ENCODE measurements at places on chromosomes 11 and 22. TPM values are rescaled to one million over a fixed set of nuclear protein-coding genes. Genes with fewer than 3 reads are reported as not detected.

- DNase-seq, result no peak
- peaks cover 20% of the 10 kb centered on the region for H3K36me3 ChIP-seq
- no peak overlapping the region for H3K4me3 ChIP-seq
- peaks cover 23% of the 10 kb centered on the region for H3K27me3 ChIP-seq
- peaks cover 38% of the 10 kb centered on the region for H3K4me1 ChIP-seq
- H3K27ac ChIP-seq, result no peak overlapping the region
Observed at GRCh38 chr22:36904260-36904880, 9.1 kb upstream of the CSF2RB start.

DNA sequence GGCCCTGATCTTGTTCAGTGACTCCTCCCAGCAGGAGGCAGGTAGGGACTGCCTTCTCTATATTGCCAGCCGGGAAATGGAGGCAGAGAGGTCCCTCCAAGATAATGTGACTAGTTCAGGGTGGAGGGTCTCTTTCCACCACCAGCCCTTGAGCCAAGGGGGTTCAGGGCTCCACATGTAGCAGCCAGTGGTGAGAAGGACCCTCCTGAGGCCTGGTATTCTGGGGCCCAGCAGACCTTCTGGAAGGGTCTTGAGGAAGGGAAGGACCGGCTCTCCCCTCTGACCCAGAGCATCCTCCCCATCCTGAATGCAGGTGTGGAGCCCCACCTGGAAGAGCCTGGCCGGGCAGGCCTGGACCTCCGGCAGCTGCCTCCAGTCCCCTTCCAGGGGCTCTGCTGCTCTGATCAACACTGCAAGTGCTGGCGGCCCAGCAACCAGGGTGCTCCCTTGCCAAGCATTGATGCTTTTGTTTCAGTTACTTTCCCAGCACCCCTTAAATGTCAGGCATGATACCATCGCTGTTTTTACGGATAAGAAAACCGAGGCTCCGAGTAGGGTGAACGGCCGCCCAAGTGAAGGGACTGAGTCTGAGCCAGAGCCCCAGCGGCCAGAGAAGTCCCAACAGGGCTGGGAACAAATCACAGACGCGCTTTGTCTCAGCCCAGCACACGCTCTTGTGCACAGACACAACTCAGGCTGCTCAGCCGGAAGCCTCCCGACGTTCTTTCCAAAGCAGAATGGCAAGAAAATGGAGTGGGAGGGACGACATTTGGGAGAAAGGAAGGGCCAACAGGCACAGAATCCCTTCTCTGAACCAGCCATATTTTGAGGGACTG lies 38.8 kb downstream of the DKK3 start:
- H3K4me1 ChIP-seq, result no peaks in the 10 kb centered on the region
- peaks cover 3% of the 10 kb centered on the region for H3K27me3 ChIP-seq
- H3K27ac ChIP-seq, result no peak overlapping the region
- DNase-seq, result no peak
- no peak overlapping the region for H3K4me3 ChIP-seq

- no peak overlapping the region for H3K4me3 ChIP-seq
- H3K27me3 ChIP-seq, result peaks cover 2% of the 10 kb centered on the region
- H3K4me1 ChIP-seq, result no peaks in the 10 kb centered on the region
- DNase-seq, result no peak
- H3K27ac ChIP-seq, result no peak overlapping the region
- no peaks in the 10 kb centered on the region for H3K36me3 ChIP-seq
Observed at GRCh38 chr11:70628855-70629844, 230.8 kb downstream of the CTTN start.

DNA sequence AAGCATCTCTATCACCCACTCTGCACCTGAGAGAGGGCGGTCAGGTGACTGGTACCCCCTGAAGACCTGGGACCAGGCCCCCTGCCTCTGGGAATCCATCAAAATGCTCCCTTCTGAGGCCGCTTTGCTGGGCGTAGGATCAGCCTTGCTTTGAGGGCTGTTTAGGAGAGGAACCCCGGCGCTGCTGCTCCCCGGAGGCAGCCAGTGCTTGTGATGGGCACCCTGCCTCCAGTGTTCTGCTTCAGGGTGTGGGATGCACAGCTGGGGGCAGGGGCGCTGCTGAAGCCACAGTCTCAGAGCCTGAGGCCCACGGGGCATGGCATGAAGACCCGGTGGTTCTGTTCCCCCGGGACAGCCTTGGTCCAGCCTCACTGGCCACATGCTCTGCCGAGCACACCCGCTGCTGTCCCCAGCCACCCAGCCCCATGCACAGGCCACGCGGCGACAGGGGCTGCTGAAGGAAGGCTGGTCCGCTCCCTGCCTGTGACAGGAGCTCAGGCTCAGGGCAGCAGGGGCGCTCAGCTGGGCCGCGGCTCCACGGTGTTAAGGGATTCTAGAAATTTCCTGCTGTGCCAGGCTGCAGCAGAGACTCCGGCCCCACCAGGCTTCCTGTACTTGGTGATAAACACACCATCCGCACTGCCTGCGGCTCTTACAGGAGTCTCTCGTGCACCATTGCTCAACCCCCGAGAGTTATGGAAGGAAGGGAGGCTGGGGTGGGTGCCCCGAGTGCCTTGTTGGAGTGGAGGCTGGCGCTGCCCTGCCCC lies 91.0 kb downstream of the KCNQ1 start:
- H3K27ac ChIP-seq, result no peak overlapping the region
- H3K27me3 ChIP-seq, result no peaks in the 10 kb centered on the region
- H3K4me3 ChIP-seq, result no peak overlapping the region
- peaks cover 19% of the 10 kb centered on the region for H3K4me1 ChIP-seq

OR2AT4 gene
- not detected for total RNA-seq

GRCh38 chr11:66069715-66070603 lies at the start of gene PACS1:
Gene PACS1 (plus strand): TSS chr11:66070272. CDS start chr11:66070487, 215 bp downstream.
- peaks cover 50% of the 10 kb centered on the region for H3K36me3 ChIP-seq
- peak within 1 kb of the TSS; percentile 91 for H3K4me3 ChIP-seq
- peak within 1 kb of the TSS; percentile 88 for H3K27ac ChIP-seq
- peak; percentile 87 for DNase-seq

GRCh38 chr22:27518531-27519340 lies 282.8 kb downstream of the MN1 start:
- H3K36me3 ChIP-seq, result no peaks in the 10 kb centered on the region
- no peak for DNase-seq
- no peaks in the 10 kb centered on the region for H3K27me3 ChIP-seq

DNA sequence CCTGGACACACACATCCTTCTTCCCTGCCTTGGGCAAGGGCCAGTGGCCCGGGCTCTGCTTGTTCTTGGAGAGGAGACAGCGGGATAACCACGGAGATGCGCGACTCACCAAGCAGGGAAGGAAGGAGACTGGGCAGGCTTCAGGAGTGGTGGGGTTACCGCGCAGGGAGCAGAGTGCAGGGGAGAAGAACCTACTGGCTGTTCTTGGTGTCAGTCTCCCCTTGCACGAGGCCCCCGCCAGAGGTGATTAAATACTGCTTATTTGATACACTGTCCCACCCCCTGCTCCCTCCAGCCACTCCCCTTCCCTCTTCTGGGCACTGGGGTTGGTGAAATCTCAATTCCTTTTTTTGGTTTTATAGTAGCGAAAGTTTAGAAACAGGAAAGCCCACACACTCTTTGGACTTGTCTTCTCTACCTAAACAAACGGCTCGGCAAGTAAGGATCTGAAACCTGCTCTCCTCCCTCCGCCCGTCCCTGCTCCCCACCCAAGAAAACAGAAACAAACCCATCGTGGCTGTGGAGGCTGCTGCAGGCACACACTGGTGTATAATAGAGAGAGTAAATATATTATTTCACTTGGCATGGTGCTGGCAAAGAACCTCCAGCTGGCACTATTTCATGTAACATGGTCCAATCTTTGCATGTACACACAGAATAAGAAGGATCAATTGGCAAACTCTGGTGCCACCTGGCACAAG lies 10.8 kb downstream of the LARGE2 start:
- no peak overlapping the region for H3K4me3 ChIP-seq
- no peaks in the 10 kb centered on the region for H3K27me3 ChIP-seq
- peaks cover 4% of the 10 kb centered on the region for H3K36me3 ChIP-seq
- DNase-seq, result no peak
- H3K4me1 ChIP-seq, result peaks cover 17% of the 10 kb centered on the region

KCNQ1OT1 gene
- 0.33 TPM for total RNA-seq

- H3K27ac ChIP-seq, result no peak overlapping the region
- H3K27me3 ChIP-seq, result no peaks in the 10 kb centered on the region
- no peak overlapping the region for H3K4me3 ChIP-seq
- H3K4me1 ChIP-seq, result no peaks in the 10 kb centered on the region
- no peaks in the 10 kb centered on the region for H3K36me3 ChIP-seq
Observed at GRCh38 chr11:109026891-109027489, 362.1 kb downstream of the DDX10 start.

GRCh38 chr11:6387811-6388599 lies 2.3 kb upstream of the SMPD1 start:
- H3K27ac ChIP-seq, result no peak overlapping the region
- H3K4me3 ChIP-seq, result no peak overlapping the region
- DNase-seq, result no peak
- H3K27me3 ChIP-seq, result no peaks in the 10 kb centered on the region
- peaks cover 7% of the 10 kb centered on the region for H3K36me3 ChIP-seq
- peaks cover 39% of the 10 kb centered on the region for H3K4me1 ChIP-seq

NRIP3 gene
- 2.1 TPM for total RNA-seq

- no peak overlapping the region for H3K27ac ChIP-seq
- no peaks in the 10 kb centered on the region for H3K36me3 ChIP-seq
- peaks cover 3% of the 10 kb centered on the region for H3K4me1 ChIP-seq
- DNase-seq, result no peak
Observed at GRCh38 chr11:62012832-62013461, 45.5 kb upstream of the FTH1 start.

- H3K36me3 ChIP-seq, result peaks cover 43% of the 10 kb centered on the region
- peaks cover 61% of the 10 kb centered on the region for H3K4me1 ChIP-seq
- peak overlapping the region; percentile 89 for H3K27ac ChIP-seq
- peak; percentile 91 for DNase-seq
- peak overlapping the region; percentile 35 for H3K4me3 ChIP-seq
Observed at GRCh38 chr11:61834278-61835048, 6.4 kb downstream of the FADS2 start.

DNA sequence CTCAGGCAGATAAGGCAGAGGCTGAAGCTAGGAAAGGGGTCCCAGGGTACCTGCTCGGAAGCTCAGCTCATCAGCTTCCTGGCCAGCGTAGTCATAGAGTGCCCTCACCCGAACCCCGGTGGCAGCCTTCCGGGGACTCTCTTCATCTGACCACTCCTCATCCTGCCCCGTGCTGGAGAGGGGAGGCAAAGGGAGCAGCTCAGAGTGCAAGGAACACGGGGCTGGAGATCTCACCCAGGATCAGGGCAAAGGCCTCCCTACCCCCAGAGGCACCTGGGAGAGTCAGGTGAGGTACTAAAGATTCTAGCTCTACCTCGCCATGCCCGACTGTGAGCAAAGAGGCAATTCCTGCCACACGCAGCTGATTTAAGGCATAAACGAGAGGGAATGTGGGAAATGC lies 1.6 kb upstream of the ARFGAP2 start:
- peak overlapping the region; percentile 100 for H3K27ac ChIP-seq
- no peaks in the 10 kb centered on the region for H3K27me3 ChIP-seq
- no peak for DNase-seq
- H3K4me1 ChIP-seq, result peaks cover 39% of the 10 kb centered on the region

- peaks cover 16% of the 10 kb centered on the region for H3K4me1 ChIP-seq
- H3K27ac ChIP-seq, result no peak overlapping the region
- no peak for DNase-seq
Observed at GRCh38 chr11:126112547-126112946, 49.9 kb upstream of the CDON start.

PRG2 gene
- total RNA-seq, result 0.59 TPM

ZNF74 gene
- 10.0 TPM for total RNA-seq

- H3K4me3 ChIP-seq, result no peak overlapping the region
- H3K4me1 ChIP-seq, result peaks cover 16% of the 10 kb centered on the region
- peak; percentile 89 for DNase-seq
- no peaks in the 10 kb centered on the region for H3K27me3 ChIP-seq
- H3K36me3 ChIP-seq, result peaks cover 7% of the 10 kb centered on the region
- H3K27ac ChIP-seq, result no peak overlapping the region
Observed at GRCh38 chr11:86182976-86183584, 61.5 kb upstream of the EED start.

GRCh38 chr11:118441770-118442275 lies 5.5 kb downstream of the KMT2A start:
- H3K36me3 ChIP-seq, result peaks cover 46% of the 10 kb centered on the region
- no peaks in the 10 kb centered on the region for H3K27me3 ChIP-seq
- H3K4me3 ChIP-seq, result peak overlapping the region; percentile 33

DNA sequence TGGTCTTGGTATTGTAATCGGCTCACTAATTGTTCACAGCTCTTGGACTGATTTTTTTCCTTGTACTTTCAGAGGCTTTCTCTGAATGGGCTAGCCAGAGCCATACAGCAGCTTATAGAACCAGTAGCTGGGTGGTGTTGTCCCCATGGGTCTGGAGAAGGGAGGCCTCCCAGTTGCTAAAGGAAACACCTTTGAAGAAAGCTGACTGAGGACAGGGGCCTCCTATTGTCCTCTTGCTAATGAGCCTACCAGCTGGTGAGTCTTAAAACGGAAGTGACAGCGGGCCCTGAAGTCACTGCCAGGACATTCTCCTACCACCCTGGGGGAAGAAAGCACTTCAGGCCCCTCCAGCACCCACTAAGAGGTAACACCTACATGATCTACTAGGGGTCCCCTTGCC lies 9.9 kb downstream of the FADS3 start:
- H3K27me3 ChIP-seq, result no peaks in the 10 kb centered on the region
- DNase-seq, result no peak
- H3K4me3 ChIP-seq, result no peak overlapping the region
- H3K27ac ChIP-seq, result no peak overlapping the region
- no peaks in the 10 kb centered on the region for H3K36me3 ChIP-seq
